ENCODE measurements at places on chromosomes 11 and 22.
A peak's percentile ranks its signal among the peaks of the same experiment; 100 is the strongest.

DNA sequence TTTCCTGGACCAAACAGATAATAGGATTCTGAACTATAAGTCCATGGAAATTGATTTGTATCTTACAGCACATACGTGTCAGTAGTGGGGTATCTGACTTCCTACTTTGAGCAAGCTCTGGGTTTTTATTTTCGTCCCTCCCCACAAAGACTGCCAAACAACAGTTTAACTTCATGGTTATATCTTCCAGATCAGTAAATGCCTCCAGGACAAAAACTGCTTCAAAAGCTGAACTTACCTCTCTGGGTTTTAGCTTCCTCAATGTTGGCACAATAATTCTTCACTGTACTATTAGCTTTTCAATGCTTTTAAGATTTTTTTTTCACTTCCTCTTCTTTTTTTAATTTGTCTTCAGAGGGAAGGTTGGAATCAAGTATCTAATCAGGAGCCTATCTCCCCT lies 4.2 kb upstream of the DPF2 start:
- peak; percentile 56 for DNase-seq

- DNase-seq = no peak
These were observed 16.9 kb downstream of the CTTN start for GRCh38 chr11:70415191-70415590.

DNA sequence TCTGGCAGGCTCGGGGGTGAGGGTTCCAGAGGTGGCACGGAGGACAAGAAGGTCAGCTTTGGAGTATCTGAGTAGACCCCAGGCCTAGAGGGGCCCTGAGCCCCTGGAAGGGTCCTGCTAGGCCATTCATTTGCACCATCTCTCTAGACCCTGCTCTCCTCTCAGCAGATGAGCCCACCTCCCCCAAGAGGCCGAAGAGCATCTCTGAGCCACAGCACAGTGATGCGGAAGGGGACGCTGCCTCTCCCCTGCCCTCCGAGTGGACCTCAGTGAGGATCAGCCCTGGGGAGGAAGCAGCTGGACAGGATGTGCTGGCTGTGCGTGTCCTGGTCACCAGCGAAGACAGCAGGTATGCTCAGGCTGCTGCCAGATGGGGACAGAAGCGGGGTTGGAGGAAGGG lies 101.6 kb upstream of the PARVA start:
- no peak for DNase-seq

DNA sequence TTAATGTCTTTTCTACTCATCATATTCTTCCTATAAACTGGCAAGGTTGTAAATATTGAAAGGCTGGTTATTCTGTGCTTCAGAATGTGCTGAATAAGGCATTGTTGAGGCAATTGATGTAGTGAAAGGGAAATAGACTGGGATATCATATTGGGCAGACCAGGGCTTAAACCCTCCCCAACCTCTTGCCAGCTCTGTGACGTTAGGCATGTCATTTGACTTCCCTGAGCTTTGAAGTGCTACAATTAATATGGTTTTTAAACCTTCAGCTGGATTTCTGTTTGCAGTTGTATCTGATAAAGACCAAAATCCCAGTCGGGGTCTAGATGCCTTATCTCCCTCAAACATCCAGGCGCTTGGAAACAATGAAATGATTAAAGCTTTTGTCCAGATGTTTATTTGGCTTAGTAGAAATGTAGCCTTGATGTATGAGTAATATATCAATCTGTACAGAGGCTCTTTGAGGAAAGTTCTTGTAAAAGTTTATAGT lies 208.1 kb downstream of the DBX1 start:
- no peak for DNase-seq

- DNase-seq = no peak
These were observed 5.5 kb upstream of the GAB4 start for GRCh38 chr22:17013396-17014100.

DNA sequence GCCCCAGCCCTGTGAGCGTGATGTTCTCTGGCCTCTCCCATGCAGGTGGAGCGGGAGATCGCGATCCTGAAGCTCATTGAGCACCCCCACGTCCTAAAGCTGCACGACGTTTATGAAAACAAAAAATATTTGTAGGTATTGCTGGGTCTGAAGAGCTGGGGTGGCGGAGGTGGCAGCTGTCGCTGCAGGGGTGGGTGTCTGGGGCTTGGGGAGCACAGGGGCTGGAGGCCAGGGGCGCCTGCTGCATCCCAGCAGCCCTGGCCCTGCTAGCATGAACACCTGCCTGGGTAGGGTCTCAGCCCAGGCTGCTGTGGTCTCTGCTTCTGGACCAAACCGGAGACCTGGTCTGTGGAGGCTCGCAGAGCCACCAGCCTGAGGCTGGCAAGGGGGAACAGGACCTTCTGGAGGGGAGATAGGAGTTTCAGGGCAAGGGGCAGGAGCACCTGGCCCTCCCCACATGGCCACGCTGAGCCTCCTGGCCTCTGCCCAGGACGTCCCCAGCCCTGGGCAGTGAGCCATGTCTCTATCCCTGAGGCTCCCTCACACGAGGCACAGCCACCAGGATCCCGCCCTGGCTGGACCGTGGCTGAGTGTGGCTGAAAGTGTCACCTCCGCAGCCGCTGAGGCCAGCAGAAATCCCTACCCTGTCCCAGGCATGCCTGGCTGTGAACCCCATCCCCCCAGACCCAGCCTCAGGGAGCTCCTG lies 48.2 kb downstream of the MOB2 start:
- no peak for DNase-seq

DNA sequence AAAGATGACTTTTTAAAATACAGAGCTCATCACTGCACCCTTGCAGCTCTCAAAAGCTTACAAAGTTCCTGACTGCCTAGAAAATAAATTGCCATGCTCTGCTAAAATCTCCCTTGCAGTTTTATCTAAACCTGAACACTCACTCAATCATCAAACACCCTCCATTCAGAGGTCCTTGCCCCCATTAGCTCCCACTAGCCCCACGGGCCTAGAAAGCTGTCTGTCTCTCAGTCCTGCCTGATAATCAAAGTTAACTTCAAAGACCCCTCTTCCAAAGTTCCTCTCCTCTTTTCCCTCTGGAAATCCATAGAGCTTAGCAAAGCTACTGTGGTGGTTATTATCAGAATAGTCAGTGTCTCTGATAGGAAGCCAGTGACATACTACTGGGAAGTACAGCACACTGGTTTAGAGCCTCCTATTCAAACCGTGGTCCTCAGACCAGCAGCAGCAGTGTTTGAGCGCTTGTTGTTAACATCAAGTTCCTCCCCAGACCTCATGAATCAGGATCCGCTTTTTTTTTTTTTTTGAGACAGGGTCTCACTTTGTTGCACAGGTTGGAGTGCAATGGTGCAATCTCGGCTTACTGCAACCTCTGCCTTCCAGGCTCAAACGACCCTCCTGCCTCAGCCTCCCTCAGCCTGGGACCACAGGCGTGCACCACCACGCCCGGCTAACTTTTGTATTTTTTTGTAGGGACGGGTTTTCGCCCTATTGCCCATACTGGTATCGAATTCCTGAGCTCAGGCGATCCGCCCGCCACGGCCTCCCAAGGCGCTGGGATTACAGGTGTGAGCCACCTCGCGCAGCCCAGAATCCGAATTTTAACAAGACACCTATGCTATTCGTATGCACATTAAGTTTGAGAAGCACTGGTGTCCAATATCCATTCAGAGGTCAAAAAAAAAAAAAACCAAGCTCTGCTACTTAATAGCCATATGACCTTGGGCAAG lies 1.2 kb downstream of the NDUFC2 start:
- DNase-seq = no peak

DNA sequence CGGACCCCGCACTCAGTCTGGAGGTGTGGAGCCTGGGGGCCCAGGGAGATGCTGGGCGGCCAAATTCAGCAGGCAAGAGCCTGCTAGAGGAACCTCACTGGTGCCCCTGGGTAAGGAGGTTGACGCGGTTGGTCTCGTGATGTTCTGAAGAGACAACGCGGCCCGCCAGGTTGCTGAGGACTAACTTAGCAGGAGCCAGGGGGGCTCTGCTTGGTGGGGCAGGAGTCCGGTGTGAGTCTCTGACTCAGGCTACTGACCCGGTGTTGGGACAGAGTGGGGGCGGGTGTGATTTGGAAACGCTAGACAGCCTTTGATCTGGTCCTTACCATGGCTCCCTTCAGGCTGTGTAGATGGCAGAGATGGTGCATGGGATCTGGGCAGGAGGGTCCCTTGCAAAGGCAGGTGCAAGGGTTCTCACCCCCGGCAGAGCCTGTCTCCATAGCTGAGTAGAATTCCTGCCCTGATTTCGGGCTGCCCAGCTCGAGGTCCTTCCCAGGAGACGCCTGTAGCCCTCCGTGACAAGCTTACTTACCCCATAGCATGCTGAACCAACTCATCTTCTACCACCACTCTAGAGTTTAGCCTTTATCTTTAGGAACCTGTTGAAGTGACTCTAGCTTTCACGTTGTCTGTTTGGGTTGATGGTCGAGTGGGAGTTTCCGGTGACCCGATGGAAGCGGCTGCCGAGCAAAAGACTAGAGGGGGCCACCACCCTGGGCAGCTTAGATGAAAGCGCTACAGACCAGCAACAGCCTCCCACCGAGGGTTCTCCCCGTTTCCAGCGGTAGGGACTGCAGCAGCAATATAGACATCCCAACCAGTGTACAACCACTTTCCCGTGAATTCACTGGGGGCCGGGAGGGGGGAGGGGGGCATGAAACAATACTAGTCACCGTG lies 38.4 kb downstream of the KCNC1 start:
- DNase-seq = no peak

DNA sequence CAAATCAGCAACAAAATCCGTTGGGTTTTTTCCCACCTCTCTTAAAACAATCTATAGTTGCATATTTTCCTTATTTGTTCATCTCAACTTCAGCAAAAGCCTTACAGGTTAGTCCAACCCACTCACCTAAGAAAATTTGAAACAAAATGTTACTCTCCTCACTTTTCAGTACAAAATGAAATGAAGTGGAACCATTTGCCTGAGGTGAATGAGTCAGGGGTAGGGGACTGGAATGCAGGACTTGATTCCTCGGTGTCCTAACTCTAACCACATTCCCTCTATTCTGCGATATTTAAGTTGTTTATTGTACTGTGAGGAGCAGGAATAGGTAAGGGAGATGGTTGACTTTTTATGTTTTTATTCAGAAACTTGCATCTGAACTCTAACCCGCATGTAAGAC lies 16.4 kb downstream of the ATP5MG start:
- no peak for DNase-seq

- no peak for DNase-seq
These were observed 3.3 kb downstream of the SYT7 start for GRCh38 chr11:61577383-61578118.

- no peak for DNase-seq
These were observed 19.9 kb downstream of the POU2AF2 start for GRCh38 chr11:111265421-111265820.

GRCh38 chr11:109112821-109113280 lies 309.1 kb upstream of the C11orf87 start:
- DNase-seq = peak; percentile 25

DNA sequence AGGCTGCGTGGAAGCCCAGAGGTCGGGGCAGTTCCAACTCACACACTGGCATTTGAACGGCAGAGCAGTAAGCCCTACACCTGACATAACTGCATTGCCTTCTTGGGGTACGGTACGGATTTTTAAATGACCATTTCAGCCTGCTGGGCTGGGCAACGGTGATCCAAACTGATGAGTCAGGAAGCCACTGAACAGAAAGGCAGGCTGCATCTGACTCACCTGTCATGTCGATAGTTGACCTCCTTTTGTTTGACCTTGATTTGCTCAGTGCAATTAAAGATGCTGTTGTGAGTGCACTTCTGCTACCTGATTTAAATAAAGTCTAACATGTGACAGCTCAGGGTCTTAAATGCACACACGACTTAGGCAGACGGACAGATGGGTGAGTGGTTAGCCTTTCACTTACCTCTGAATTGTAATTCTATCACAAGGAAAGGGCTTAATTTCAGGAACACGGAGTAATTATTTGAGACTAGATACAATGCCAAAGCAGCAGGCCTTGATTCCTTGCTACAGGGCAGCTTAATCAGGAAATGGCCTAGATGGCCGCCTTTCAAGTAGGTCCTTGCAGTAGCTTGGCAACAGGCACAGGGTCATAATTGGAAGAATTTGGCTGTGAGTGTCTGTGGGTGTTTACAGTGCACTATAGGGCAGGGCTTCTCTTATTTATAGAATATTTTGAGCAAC lies 52.2 kb downstream of the BMAL1 start:
- no peak for DNase-seq

DNA sequence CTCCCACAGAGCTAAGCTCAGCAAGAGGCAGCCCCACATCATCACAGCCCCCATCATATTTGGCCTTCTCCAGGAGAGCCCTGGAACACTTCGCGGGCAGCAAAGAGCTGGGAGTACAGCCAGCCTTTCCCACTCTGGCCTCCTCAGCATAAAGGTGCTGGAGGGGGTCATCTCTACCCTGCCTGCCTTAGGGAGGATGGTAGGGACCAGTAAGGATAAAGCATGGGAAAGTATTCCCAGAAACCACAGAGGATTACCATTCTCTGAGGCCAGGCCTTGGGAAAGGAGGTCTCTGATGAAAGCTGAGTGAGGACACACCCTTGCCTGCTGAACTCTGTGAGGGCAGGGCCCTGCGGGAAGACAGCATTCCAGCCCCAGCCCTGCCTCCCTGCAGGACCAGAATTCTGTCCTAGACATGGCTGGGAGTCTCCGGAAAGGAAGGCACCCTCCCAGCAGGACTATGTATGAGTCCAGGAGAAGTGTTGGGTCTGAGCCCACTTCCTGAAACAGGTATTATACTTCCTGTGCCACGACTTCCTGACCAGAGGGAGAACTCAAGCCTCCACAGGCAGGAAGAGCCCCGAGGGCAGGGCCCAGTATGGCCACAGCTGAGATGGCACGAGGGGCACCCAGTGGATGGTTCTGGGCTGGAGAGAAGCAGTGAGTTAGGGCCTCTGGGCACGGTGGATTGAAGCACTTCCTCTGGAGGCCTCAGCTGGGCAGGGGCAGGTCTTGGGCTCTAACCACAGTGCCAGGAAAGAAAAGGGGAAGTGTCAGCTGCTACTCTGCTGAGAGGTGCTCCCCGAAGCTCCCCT lies 12.9 kb upstream of the CASTOR1 start:
- peak; percentile 74 for DNase-seq

DNA sequence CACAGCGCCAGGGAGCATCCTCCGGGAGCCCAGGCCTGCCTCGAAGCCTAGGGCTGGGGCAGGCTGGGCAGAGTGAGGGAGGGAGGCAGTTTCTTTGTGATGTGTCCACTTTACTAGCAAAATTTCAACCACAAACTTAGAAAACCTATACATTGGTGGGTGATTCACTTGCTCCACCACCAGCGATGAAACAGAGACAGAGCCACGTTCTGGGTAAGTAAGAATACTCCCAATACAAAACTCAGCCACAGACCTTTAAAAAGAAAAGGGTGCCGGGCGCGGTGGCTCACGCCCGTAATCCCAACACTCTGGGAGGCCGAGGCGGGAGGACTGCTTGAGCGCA lies 22.3 kb downstream of the CDKN1C start:
- DNase-seq = no peak

- no peak for DNase-seq
These were observed 1.2 kb downstream of the CASP1 start for GRCh38 chr11:105033781-105034180.

Measured in RPMI8226 (cell line).